Breast epithelium (tissue), 4 donors: ENCODE measurements at places on chromosomes 12 and 14. TPM values are rescaled to one million over a fixed set of nuclear protein-coding genes. Genes with fewer than 3 reads are reported as not detected.

DNA sequence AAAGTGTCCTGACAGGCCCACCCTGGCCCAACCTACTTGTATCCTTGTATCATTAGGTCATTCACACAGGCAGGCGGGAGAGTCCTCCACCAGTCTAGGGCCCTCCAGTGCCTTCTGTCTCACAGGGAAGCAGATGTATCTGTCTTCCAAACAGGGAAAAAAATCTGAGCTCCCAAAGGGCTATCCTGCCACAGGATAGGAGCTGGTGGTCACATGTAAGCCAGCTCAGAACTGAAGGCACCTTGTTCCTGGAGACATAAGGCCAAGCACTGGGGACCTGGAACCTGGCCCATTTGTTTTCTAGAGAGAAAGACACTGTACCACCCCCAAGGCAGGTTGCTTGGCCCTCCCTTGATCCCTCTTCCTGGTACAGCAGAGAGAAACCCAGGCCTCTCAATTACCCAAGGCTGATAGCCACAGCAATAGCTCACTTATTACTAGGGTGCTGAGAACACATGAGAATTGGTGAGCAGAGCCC is 19.4 kb upstream of the PLEKHH1 start:
- peak overlapping the region; percentile 79 for H3K27ac ChIP-seq
- DNase-seq = no peak
- H3K4me1 ChIP-seq = no peaks in the 10 kb centered on the region
- H3K36me3 ChIP-seq = no peaks in the 10 kb centered on the region
- no peaks in the 10 kb centered on the region for H3K27me3 ChIP-seq

DNA sequence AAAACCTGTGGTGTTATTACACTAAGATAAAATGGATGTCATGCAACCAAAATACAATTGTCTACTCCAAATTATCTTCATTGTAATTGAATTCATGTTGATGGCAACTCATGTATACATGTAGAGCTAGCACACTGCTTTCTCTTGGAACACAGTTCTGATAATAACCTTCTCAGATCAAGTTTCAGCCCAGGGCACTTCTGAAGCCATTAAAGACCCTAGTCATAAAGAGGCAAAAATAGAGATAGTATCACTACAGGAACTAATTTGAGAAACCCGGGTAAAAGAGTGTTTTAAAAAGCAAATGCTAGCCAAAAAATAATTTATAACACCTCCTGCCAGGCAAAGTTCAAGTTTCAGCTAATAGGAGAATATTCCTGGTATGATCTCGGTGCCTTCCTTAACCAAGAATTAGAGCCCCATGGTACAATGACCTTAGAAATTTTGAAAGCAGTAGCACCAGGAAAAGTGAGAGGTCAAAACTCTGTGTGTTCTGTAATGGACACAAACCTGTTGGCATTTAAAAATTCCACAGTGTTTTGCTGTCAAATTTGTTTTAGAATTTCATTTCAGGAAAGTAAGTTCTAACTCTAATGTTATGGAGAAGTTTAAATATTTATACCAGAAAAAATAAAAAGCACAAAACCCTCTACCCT is 105.0 kb upstream of the FRMD6 start:
- no peak overlapping the region for H3K4me3 ChIP-seq
- no peak for DNase-seq
- H3K27ac ChIP-seq = peak overlapping the region; percentile 77
- no peaks in the 10 kb centered on the region for H3K36me3 ChIP-seq
- H3K27me3 ChIP-seq = no peaks in the 10 kb centered on the region

- no peaks in the 10 kb centered on the region for H3K36me3 ChIP-seq
- no peaks in the 10 kb centered on the region for H3K4me1 ChIP-seq
- no peak overlapping the region for H3K27ac ChIP-seq
- no peak for DNase-seq
- no peak overlapping the region for H3K4me3 ChIP-seq
- H3K27me3 ChIP-seq = no peaks in the 10 kb centered on the region
These were observed 35.0 kb downstream of the TGFB3 start for GRCh38 chr14:75946785-75947184.

GRCh38 chr14:89992273-89992672 is 36.5 kb downstream of the TDP1 start:
- H3K36me3 ChIP-seq = peaks cover 11% of the 10 kb centered on the region
- H3K27ac ChIP-seq = no peak overlapping the region
- H3K4me3 ChIP-seq = no peak overlapping the region

DNA sequence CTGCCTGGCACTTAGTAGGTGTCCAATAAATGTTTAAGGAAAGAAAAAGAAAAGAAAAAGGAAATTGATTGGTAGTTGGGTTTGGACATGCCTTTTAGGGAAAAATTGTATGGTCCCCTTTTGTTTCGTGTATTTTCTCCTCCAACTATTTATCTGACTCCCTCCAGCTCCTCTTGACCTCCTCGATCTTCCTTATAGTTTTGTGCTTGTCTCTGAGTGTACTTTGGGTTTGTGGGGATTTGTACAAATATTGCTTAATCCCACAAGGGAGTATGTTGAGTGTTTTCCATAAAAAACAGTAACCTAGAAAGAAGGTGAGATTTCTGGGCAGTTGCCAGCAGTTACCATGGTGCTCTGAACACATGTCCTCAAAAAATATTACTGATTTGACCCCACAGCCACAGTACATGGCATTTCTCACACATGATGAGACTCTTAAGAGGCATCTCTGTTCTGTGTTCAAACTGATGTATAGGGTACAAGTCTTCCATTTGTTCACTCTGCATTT is 15.7 kb downstream of the PLEKHG7 start:
- DNase-seq = no peak
- H3K27me3 ChIP-seq = no peaks in the 10 kb centered on the region
- no peaks in the 10 kb centered on the region for H3K36me3 ChIP-seq
- no peak overlapping the region for H3K27ac ChIP-seq
- H3K4me3 ChIP-seq = no peak overlapping the region
- H3K4me1 ChIP-seq = no peaks in the 10 kb centered on the region

GRCh38 chr12:6667559-6668210 is 4.8 kb upstream of the ING4 start:
- no peaks in the 10 kb centered on the region for H3K27me3 ChIP-seq
- H3K4me3 ChIP-seq = no peak overlapping the region
- no peaks in the 10 kb centered on the region for H3K4me1 ChIP-seq
- H3K27ac ChIP-seq = no peak overlapping the region

DNA sequence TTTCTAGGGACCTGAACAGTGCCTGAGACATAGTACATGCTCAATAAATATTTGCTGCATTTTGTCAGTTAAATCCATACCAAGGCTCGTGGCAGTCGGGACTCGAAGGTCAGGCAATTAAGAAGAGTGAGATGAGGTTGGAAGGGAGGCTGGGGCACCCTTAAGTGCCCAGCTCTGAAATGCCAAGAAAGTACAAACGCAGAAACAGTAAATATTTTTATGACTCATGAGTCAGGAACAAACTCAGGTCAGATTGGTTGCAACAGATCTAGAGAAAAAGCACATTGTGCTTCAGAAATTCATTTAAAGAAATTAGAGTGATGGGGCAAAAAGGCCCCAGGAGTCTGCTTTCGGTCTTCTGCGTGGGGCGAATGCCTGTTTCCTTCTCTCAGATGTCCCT is 83.0 kb upstream of the FZD10 start:
- peak overlapping the region; percentile 38 for H3K27ac ChIP-seq
- no peaks in the 10 kb centered on the region for H3K4me1 ChIP-seq
- no peaks in the 10 kb centered on the region for H3K36me3 ChIP-seq
- DNase-seq = no peak

GRCh38 chr12:82300611-82301010 is 57.6 kb downstream of the CCDC59 start:
- no peak overlapping the region for H3K4me3 ChIP-seq
- H3K36me3 ChIP-seq = no peaks in the 10 kb centered on the region
- H3K4me1 ChIP-seq = no peaks in the 10 kb centered on the region
- H3K27me3 ChIP-seq = no peaks in the 10 kb centered on the region
- no peak overlapping the region for H3K27ac ChIP-seq

Gene ITGB7
- 2.9 TPM for total RNA-seq

Gene P2RX2
- not detected for total RNA-seq

Gene ALX1
- total RNA-seq = not detected
